Right ventricle myocardium inferior (tissue), 1 donor: ENCODE measurements at places on chromosomes 13 and 19.

- DNase-seq = peak; percentile 79
Measured at GRCh38 chr19:50325310-50326100, 3.7 kb downstream of the KCNC3 start.

GRCh38 chr19:45995715-45996385 lies 583 bp downstream of the CCDC61 start:
- no peak for DNase-seq

- DNase-seq = no peak
Measured at GRCh38 chr19:1151037-1151724, 22.9 kb downstream of the SBNO2 start.

GRCh38 chr13:99228737-99229691 lies 28.4 kb downstream of the UBAC2 start:
- DNase-seq = no peak

- no peak for DNase-seq
Measured at GRCh38 chr19:6198896-6199239, 63.4 kb downstream of the ACSBG2 start.

DNA sequence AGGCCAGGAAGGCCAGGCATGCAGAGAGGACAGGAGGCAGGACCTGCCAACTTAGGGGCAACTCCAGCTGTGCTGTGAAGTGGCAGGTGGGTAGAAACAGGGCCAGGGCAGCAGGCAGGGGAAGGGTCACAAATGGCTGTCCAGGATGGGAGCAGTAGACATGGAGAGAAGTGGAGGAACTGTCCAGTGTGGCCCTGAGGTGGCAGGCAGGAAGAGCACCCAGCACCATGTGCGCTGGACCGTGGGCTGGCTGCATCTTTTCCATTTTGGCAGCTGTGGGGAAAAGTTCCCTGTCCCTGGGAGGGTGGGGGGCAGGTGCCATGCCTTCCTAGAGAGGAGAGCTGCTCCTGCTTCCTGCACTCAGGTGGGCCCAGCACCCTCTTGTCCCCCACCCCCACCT lies 13.8 kb downstream of the DEDD2 start:
- DNase-seq = no peak

DNA sequence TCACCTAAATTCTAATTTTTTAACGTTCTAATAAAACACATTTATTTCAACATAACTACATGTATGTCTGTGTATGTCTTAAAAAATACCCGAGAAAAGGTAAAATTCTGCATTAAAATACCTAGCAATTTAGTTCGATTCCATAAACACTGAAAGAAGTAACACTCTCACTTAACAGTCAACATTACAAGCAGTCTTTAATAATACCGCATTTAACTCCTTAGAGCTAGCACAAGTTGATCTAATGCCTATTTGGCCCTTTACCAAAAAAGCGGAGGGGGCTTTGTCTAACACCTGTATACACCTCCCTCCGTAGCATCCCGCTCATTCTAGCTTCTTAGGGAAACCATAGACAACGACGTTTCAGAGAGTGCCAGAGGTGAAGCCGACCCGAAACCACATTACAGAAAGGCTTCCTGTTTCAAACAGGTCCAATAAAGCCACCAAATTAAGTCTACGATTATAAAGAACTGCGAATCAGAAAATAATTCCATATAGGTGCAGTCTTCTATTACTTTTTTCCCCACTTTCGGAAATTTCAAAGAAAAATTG lies 1.2 kb downstream of the SPART start:
- DNase-seq = no peak

DNA sequence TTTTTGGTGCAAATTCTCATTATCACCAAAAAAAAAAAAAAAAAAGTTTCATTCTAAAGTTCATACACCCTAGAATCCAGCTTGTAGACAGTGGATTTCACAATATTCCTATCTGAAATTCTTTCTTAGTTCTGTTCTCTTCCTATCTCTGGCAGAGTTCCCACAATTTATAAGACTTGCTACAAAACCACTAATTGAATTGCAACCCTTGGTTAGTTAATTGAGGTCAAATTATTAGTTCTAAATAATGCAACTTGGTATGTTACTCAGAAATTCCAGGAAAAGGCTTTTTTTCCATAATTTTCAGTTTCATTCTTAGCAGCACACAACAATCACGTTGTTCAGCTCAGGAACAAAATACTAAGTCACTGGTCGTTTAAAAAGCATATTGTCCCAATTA lies 58.5 kb downstream of the SPATA13 start:
- DNase-seq = no peak

- no peak for DNase-seq
Measured at GRCh38 chr19:6313398-6313969, 19.9 kb downstream of the ACER1 start.

DNA sequence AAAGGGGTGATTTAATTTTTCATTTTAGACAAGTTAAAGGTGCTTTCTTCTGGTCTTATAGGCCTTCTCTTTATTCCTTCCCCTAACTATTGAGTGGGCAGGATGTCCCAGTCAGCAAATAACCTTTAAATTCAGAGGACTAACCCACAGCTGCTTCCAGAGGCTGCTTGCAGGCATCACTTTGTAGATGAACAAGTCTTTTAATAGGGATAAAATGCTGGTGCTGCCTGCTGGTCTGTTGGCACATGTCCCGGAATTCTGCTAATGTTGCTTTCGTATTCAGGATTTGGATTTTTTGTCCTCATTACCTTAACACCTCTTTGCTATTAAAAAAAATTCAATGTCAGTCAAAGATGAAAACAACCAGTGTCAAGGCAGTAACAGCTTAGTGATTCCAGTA lies 132.7 kb upstream of the KL start:
- DNase-seq = no peak

DNA sequence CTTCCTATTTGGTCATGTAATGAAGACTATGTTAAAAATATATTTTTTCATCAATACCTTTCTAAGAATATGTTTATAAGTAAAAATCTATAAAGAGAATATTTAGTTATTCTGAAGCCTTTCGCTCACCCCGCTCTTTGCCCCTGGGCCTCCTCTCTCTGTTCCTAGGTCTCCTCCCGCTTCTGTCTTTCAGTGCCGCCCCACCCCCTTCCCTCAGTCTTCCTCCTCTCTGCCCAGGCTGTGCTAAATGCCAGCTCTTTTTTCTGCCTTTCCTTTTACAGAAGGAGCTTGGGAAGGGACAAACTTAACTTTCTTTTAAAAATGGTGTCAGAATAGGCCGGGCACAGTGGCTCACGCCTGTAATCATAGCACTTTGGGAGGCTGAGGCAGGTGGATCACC lies 22.8 kb downstream of the HIF3A start:
- DNase-seq = no peak

GRCh38 chr19:7505682-7506384 lies 10.1 kb upstream of the ZNF358 start:
- DNase-seq = no peak

GRCh38 chr13:46369506-46370277 lies 17.4 kb downstream of the RUBCNL start:
- no peak for DNase-seq

DNA sequence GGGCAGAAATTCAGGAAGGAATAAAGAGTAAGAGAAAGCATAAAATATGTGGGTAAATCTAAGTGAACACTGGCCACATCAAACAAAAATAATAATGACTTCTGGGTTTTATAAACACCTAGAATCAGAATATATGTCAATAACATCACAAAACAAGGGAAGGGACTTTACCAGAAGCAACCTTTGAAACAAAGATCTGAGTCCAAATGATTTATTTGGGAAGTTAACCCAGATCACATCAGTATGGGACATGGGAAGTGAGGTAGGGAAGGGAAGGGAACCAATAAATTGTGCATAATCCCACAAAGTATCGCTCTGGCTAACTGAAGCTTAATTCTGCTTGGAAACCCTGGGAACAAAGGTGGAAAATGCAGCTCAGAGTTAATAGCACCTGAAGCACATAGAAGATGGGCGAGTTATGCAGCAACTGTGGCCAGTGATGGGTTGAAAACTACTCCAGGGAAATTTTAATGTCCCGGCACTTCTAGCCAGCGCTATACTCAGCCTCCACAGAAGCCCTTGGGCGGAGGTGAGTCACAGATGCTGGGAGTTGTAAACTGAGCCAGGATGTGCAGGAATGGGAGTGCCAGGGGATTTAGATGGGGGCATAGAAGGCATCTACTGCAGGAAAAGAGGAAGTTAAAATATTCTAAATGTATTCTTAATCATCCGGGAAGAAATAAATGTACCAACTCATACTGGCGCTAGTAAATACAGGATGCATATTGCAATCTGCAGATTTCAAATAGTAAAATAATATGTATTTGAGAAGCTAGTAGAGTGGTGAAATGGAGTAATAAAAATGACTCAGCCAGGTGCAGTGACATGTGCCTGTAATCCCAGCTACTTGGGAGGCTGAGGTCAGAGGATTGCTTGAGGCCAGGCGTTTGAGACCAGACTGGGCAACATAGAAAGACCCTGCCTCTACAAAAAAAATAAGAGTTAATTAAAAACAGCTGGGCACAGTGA lies 34.2 kb upstream of the CEBPG start:
- no peak for DNase-seq

- no peak for DNase-seq
Measured at GRCh38 chr19:45887200-45887710, 1.3 kb upstream of the IRF2BP1 start.

DNA sequence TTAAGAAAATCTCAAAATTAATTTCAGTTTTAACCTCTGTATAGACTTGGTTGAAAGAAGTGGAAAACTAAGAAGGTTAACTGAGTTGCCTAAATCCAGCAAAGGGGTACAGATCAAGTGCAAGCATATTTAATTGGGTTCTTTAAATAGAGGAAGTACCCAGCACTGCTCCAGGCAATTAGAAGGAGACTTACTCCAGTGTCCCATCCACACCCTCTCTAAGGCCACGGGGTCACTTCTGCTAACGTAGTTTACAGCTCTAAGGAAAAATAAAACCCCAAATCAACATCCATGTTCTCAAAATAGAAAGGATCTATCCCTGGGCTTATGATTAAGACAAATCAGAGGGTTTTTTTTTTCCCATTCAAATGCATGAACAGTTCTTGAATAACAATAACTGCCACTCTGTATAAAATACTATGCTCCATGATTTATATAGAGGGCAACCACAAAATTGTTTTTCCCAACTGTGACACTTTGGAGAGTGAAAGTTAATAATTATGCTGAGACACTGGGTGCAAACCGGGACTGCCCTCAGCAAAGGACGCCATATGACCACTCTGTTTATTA lies 4.6 kb downstream of the FRY start:
- DNase-seq = no peak

- no peak for DNase-seq
Measured at GRCh38 chr13:110820322-110820721, 94.5 kb downstream of the ANKRD10 start.

GRCh38 chr13:75372517-75372916 lies 109.5 kb downstream of the TBC1D4 start:
- no peak for DNase-seq

- no peak for DNase-seq
Measured at GRCh38 chr13:19810996-19811881, 28.5 kb upstream of the PSPC1 start.

DNA sequence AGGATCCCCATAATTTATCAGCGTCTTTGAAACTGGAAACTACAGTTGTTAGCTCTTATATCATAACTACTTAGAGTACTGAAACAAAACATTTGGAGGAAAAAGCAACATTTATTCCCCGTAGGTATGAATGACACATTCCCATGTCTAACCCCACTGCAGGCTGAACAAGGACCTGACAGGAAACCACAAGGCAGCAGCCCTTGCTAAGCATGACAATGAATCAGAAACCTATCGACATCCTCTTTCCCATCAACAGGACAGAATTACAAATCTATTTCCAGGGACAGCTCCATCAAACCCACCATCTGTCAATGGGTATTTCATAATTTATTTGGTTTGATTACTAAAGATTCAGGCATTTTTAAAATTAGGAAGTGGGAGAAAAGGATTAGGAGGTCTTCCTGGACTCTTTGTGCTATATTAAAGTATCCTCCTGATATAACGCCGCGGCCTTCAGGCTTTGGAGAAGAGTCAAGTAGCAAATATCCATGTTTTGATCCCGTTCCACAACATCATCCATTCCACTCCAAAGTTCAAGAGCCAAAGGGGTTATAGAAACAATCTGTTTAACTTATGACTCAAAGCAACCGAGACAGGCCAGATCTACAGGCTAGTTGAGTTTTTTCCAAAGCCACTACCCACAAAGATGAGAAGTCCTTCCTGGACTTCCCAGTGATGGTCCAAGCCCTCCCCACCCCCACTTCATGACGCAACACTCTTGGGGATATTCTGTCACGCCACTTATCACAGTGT lies 51.1 kb downstream of the FAM216B start:
- no peak for DNase-seq

DNA sequence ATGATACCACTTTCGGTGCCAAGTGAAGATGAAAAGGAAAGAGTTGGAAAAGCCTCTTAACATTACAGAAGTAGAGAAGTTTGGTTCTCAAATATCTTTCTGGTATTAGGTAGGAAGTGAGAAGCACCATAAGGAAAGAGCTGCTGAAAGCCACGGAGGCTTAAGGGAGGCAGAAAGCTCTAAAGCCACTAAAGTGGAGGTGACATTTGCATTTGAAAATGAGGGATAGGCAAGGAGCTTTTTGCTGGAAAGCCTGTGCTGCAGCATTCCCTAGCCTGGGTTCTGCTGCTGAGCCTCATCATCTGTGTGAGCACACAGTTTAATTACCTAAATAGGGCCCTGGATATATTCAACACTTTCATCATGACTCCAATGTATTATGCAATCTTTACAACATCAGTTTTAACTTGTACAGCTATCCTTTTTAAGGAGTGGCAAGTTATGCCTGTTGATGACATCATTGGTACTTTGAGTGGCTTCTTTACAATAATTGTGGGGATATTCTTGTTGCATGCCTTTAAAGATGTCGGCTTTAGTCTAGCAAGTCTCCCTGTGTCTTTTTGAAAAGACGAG lies 315.4 kb downstream of the RBM26 start:
- DNase-seq = no peak

GRCh38 chr13:111855191-111855590 lies 211.8 kb upstream of the SOX1 start:
- no peak for DNase-seq

GRCh38 chr13:95181586-95181985 lies 119.7 kb downstream of the ABCC4 start:
- no peak for DNase-seq

- DNase-seq = no peak
Measured at GRCh38 chr13:79846386-79846785, 365.4 kb downstream of the NDFIP2 start.

- no peak for DNase-seq
Measured at GRCh38 chr19:40262422-40262821, 22.7 kb downstream of the AKT2 start.

GRCh38 chr19:35174226-35174625 lies 19.7 kb downstream of the FXYD5 start:
- no peak for DNase-seq

GRCh38 chr19:1097810-1098176 lies 2.6 kb upstream of the POLR2E start:
- DNase-seq = no peak

- DNase-seq = no peak
Measured at GRCh38 chr13:91355826-91356710, 8.6 kb downstream of the MIR17HG start.
